CD4-positive, alpha-beta T cell treated with Interleukin-4 for 1 hour (primary cell): ENCODE measurements at places on chromosomes 7 and 10.

DNA sequence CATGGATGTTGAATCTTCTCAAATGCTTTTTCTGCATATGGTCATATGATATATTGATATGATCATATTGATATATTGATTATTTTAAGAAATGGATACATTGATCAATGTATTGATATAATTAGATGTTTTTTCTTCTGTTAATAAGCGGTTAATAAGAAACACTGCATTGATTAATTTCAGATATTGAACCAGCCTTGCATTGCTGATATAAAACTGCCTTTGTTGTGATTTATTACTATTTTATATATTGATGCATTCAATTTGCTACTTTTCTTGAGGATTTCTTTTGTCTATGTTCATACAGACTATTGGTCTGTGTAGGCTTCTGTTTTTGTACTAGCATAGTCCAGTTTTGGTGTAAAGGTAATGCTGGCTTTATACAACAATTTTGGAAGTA is 79.7 kb upstream of the ELN start:
- DNase-seq = no peak

GRCh38 chr7:18940593-18941134 is 176.8 kb downstream of the TWIST1 start:
- no peak for DNase-seq

DNA sequence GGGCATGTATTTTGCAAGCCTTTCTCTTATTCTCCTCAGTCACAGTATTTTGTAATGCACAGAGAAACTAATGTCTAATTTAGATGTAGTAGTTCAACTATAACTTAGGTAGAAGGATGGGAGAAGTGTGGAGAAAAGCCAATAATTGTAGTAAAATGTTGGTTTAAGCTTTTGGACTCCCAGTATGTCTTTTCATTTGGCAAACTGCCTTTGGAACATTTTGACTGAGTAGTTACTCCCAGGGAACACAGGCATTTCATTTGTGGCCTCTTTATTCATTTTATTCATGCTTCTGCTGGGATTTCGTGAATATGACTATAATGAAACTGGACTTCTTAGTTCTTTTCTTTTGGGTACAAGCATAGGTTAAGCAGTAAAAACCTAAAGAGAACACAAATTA is 79.0 kb downstream of the EXOC4 start:
- no peak for DNase-seq

DNA sequence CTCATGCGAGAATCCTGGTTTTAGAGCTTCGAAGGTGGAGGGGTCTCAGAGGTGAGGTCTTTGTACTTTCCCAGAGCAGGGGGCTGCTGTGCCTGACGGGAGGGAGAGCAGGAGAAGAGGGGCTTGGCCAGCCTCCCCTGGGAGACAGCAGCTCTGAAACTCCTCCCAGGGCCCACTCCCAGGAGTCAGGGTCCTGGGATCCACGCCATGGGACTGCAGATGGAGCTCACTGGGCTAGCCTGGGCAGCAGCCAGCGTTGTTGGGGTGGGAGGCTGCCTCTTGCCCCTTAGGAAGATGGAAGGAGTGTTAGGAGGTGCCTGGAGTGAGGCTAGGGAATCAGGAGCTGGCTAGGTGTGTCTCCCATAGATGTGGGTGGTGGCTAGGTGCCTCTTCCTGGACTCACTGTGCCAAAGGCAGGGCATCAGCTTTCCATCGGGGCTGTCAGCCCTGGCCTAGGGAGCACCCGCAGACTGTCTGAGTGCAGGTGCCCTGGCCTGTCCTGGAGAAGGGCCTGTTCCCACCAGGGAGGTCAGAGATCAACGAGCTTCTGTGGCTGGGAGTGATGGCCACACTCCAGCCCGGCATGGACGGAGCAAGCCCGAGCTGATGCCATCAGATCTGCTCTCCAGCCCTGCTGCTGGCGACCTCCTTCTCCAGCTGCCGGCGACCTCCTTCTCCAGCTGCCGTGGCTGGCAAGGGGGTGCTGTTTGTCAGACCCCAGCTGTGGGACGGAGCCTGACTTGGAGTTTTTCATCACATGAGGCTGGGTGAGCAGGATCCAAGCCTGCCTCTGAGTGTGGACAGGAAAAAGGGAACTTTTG is 111.3 kb downstream of the PTPN20 start:
- DNase-seq = no peak

DNA sequence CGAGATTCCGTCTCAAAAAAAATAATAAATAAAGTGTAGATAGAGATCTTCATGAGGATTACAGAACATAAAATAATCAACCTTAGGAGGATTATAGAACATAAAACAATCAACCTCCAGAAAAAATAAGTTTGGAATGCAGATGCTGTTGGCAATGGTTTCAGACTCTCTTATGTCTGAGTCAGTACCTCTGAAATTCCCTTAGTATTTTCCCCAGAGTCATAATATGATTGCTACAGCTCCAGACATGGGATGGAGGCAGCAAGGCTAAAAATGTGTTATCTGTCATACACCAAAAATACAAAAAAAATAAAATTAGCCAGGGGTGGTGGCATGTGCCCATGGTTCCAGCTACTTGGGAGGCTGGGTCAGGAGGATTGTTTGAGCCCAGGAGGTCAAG is 22.2 kb downstream of the CADPS2 start:
- DNase-seq = no peak

GRCh38 chr7:102117743-102118142 is 168.9 kb upstream of the SH2B2 start:
- no peak for DNase-seq

DNA sequence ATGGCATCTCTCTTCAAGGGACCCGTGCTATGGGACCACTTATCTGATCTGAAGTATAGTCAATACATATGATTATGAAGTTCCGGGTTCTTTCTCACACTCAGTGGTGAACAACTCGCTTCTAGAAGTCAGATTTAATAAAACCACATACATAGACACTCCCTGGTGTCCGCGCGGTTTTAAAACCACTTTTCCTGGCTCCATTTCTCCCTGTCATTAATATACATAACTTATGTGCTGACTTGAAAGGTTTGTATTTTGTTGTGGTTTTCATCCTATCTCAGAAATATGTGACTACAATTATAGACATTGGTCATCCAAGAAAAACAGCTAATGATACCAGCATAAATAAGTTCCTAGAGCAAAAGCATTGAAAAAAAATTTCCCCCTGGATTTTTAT is 34.0 kb downstream of the SVIL start:
- no peak for DNase-seq

DNA sequence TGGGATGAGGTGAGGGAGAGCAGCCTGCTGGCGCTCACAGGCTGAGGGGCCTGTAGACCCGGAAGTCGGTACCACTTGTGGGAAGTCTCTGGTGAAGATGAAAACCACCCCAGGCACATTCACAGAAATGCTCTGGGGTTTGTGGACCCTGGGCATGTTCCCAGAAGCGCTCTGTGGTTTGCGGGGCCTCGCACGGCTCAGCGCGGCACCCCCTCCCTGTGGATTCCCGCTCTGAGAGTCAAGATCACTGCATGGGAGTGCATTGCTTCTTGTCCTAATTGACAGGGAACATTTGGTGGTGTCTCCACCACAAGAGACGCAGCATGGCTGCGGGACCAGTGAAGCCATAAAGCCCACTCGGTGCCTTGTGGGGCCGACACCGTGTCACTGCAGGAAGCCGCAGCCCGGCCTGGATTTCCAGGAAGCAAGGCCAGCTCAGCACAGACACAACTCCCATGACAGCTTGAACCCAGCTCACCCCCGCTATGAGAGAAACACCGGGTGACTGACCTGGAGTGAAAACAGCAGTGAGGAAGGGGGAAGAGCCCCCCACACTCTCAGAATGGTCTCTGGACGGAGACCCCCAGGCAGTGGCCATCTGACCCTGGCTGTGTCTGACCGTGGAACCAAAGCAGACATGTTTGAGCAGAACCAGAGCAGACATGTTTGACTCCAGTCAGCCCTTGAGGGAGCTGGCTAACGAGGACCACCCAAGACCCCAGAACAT is 157.2 kb downstream of the PTPRN2 start:
- DNase-seq = no peak

DNA sequence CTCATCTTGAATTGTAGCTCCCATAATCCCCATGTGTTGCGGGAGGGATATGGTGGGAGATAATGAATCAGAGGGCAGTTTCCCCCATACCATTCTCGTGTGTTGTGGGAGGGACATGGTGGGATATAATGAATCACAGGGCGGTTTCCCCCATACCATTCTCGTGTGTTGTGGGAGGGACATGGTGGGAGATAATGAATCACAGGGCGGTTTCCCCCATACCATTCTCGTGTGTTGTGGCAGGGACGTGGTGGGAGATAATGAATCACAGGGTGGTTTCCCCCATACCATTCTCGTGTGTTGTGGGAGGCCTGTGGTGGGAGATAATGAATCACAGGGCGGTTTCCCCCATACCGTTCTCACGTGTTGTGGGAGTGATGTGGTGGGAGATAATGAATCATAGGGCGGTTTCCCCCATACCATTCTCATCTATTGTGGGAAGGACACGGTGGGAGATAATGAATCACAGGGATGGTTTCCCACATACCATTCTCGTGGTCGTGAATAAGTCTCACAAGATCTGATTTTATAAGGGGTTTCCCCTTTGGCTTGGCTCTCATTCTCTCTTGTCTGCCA is 271.0 kb downstream of the MAD1L1 start:
- peak; percentile 55 for DNase-seq

GRCh38 chr10:3972460-3973301 is 187.7 kb upstream of the KLF6 start:
- peak; percentile 76 for DNase-seq

- no peak for DNase-seq
Measured at GRCh38 chr7:129865925-129866201, 86.9 kb downstream of the UBE2H start.

DNA sequence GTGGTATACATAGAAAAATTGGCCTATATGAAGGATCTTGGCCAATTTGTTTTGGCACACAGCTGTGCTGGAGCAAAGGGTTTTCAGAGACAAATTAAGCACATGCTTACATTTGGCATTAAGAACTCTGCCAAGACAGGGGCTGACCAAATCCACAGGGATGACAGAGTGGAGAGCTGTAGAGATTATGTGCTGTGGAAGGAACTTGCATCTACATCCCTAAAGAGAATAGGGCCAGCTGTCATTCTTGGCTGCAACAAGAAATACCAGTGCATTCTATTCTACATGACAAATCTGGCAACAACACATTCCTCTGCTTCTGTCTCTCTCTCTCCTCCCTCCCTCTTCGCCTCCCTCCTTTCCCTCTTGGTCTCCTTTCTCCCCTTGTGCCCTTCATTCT is 75.6 kb downstream of the POM121L12 start:
- DNase-seq = no peak

DNA sequence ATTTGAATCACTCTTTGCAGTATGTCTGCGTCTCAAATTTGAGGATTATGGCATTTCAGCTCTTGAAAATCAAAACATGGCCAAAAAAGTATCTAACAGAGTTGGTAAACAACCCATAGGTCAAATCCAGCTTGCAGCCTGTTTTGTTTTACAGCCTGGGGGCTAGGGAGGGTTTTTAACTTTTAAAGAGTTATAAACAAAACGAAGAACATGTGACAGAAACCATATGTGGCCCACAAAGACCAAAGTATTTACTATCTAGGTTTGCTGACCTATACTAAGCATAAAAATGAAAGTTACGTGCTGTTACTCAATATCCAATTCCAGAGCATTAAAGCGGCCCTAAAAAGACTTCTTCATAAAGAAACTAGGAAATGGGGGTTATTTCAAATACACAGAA is 55.5 kb upstream of the STARD3NL start:
- no peak for DNase-seq

DNA sequence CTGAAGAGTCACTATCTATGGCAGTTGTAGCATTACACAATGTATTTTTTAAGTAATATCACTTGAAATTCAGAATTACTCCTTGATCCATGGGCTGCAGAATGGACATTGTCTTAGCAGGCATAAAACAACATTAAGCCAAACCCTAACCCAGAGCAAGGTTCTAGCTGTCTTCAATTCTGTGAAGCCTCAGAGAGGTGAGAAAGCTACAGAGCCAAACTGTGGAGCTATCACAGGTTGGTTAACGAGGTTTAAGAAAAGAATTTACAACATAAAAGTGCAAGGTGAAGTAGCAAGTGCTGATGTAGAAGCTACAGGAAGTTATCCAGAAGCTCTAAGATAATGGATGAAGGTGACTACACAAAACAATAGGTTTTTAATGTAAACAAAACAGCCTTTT is 582.7 kb upstream of the POT1 start:
- no peak for DNase-seq

GRCh38 chr10:123463181-123463580 is 203.0 kb upstream of the GPR26 start:
- no peak for DNase-seq

DNA sequence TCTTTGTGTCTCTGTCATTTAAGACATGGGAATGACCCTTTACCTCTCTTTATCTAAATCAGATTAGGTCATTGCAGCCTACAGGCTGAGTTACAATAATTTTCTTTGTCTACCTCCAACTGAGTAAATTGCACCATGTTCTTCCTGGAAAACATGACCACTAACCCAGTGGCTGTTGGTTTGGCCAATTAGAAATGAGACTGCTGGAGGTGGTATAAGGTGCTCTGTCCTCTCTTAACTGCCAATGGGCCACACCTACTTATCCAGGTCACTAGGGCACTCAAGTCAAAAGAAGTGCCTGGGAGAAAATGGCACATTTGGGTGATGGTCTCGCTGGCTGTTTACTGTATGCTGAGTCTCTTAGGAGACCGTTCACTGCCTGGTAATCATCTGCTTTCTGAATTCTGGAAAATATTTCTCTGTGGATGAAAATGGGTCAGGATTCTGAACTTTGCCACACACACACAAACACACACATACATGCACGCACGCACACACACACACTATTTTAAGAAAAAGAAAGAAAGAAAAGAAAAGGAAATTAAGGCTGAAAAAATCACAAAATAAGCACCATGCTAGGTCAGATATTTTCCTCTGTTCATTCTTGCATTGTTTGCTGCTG is 16.4 kb downstream of the STAMBPL1 start:
- no peak for DNase-seq

GRCh38 chr10:13404305-13404759 is 56.2 kb upstream of the SEPHS1 start:
- no peak for DNase-seq

DNA sequence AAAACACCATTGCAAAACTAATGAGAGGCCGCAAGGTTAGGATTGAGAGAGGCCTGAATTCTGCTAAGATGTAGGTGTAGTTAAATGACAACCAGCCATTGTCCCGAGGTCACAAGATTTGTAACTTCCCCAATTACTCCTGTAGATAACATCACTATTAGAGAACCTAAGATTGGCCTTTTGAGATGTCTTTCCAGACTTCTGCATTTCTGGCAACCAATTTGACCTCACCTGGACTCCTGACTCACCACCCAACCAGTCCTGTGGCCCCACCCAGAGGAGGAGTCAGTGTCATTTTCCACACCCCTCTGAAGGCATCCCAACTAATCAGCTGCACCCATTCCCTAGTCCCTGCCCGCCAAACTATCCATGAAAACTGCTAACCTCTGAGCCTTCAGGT is 115.7 kb downstream of the PRKAG2 start:
- no peak for DNase-seq

- DNase-seq = no peak
Measured at GRCh38 chr7:76293407-76293901, 9.0 kb upstream of the HSPB1 start.
